Fibroblast of lung (primary cell): ENCODE measurements at places on chromosomes 13 and 19. TPM values are rescaled to one million over a fixed set of nuclear protein-coding genes. Genes with fewer than 3 reads are reported as not detected.

The ANGPTL8 gene
- total RNA-seq: not detected in 2 replicates

The DPY19L3 gene
- 17.5 and 18.8 TPM in 2 replicates for total RNA-seq

The NLRP7 gene
- total RNA-seq: not detected in 2 replicates

The ADGRE2 gene
- total RNA-seq: under 0.01 TPM in 2 replicates

The SHD gene
- total RNA-seq: not detected in 2 replicates

The KLK12 gene
- not detected in 2 replicates for total RNA-seq

The ETV2 gene
- 0.50 and 0.51 TPM in 2 replicates for total RNA-seq

The LILRA1 gene
- total RNA-seq: not detected in 2 replicates

The HNRNPM gene
- total RNA-seq: 36.2 and 51.5 TPM in 2 replicates

The TMEM255B gene
- 0.26 and 10.4 TPM in 2 replicates for total RNA-seq

The LRP3 gene
- 24.4 and 28.2 TPM in 2 replicates for total RNA-seq

The CACNA1A gene
- 1.8 and 9.7 TPM in 2 replicates for total RNA-seq

The GADD45B gene
- total RNA-seq: 16.4 and 32.5 TPM in 2 replicates

The MYPOP gene
- 1.3 TPM in 2 replicates for total RNA-seq

The GJA3 gene
- 0.26 and 0.33 TPM in 2 replicates for total RNA-seq

The C19orf38 gene
- 1.0 and 1.3 TPM in 2 replicates for total RNA-seq

The SCAF1 gene
- total RNA-seq: 7.4 and 11.9 TPM in 2 replicates

The ATP4A gene
- total RNA-seq: not detected in 2 replicates

The RNF17 gene
- total RNA-seq: not detected in 2 replicates

The IFNL1 gene
- not detected in 2 replicates for total RNA-seq

The FGF21 gene
- not detected in 2 replicates for total RNA-seq

The C5AR2 gene
- total RNA-seq: under 0.01 TPM in 1 of 2 replicates, not detected in the other

The KIR2DL3 gene
- not detected in 2 replicates for total RNA-seq

The BORA gene
- total RNA-seq: 2.3 and 4.8 TPM in 2 replicates

The HSPB6 gene
- 47.8 and 54.3 TPM in 2 replicates for total RNA-seq

The DAND5 gene
- not detected in 2 replicates for total RNA-seq

The ACER1 gene
- not detected in 2 replicates for total RNA-seq

The SIGLEC5 gene
- not detected in 2 replicates for total RNA-seq

The NPHS1 gene
- total RNA-seq: not detected in 2 replicates

The ZNF625 gene
- 7.7 and 15.0 TPM in 2 replicates for total RNA-seq

The TEX101 gene
- total RNA-seq: not detected in 2 replicates

The MAMSTR gene
- 0.51 and 0.99 TPM in 2 replicates for total RNA-seq

The CILP2 gene
- 0.51 and 0.66 TPM in 2 replicates for total RNA-seq

The ZNF575 gene
- total RNA-seq: 0.26 and 0.33 TPM in 2 replicates

The LCP1 gene
- under 0.01 and 0.51 TPM in 2 replicates for total RNA-seq

The C19orf73 gene
- 0.51 and 0.83 TPM in 2 replicates for total RNA-seq

The KL gene
- under 0.01 and 0.17 TPM in 2 replicates for total RNA-seq

The COX7A1 gene
- total RNA-seq: 30.0 and 77.9 TPM in 2 replicates

The TRPC4 gene
- 1.7 and 2.6 TPM in 2 replicates for total RNA-seq

The DLL3 gene
- total RNA-seq: under 0.01 TPM in 2 replicates

The KCNJ14 gene
- total RNA-seq: 0.26 and 0.50 TPM in 2 replicates

The CD79A gene
- total RNA-seq: under 0.01 and 0.17 TPM in 2 replicates

The GNA15 gene
- not detected in 2 replicates for total RNA-seq

The SLC17A7 gene
- 0.33 TPM in 1 of 2 replicates, not detected in the other for total RNA-seq

The CD320 gene
- 9.8 and 22.6 TPM in 2 replicates for total RNA-seq

The ETHE1 gene
- total RNA-seq: 86.0 and 112 TPM in 2 replicates

The PRTN3 gene
- total RNA-seq: not detected in 2 replicates

The SYCN gene
- not detected in 2 replicates for total RNA-seq

The C13orf42 gene
- not detected in 2 replicates for total RNA-seq

The VSTM2B gene
- total RNA-seq: not detected in 2 replicates
